ENCODE measurements at places on chromosomes 11 and 22. TPM values are rescaled to one million over a fixed set of nuclear protein-coding genes. Genes with fewer than 3 reads are reported as not detected.

KRTAP5-7 gene
- total RNA-seq, result not detected

PTPRCAP gene
- 147 TPM for total RNA-seq

P4HA3 gene
- total RNA-seq, result not detected

TSGA10IP gene
- not detected for total RNA-seq

CCDC73 gene
- total RNA-seq, result 0.04 TPM

OR8B2 gene
- total RNA-seq, result not detected

FAM180B gene
- total RNA-seq, result not detected

PKP3 gene
- not detected for total RNA-seq

ADAMTS15 gene
- not detected for total RNA-seq

NLRP14 gene
- total RNA-seq, result not detected

CYP2D6 gene
- total RNA-seq, result 1.2 TPM

NRGN gene
- 6.4 TPM for total RNA-seq

TTC36 gene
- total RNA-seq, result 0.52 TPM

FREY1 gene
- 1.2 TPM for total RNA-seq

VPREB1 gene
- total RNA-seq, result not detected

KRTAP5-8 gene
- total RNA-seq, result not detected

DDI1 gene
- total RNA-seq, result not detected

BBS1 gene
- total RNA-seq, result 17.8 TPM

SLC29A2 gene
- total RNA-seq, result 12.1 TPM

KRTAP5-1 gene
- not detected for total RNA-seq

MMP11 gene
- total RNA-seq, result 0.74 TPM

RAC2 gene
- 521 TPM for total RNA-seq

AP1B1 gene
- 76.5 TPM for total RNA-seq

DEUP1 gene
- total RNA-seq, result not detected

TMEM191B gene
- total RNA-seq, result 0.76 TPM

AGBL2 gene
- 2.9 TPM for total RNA-seq

CASP5 gene
- not detected for total RNA-seq

NNMT gene
- total RNA-seq, result not detected

APOBEC3B gene
- total RNA-seq, result 10.7 TPM

VSTM5 gene
- not detected for total RNA-seq

CRELD2 gene
- 48.4 TPM for total RNA-seq

OR5D13 gene
- not detected for total RNA-seq

OR52E8 gene
- not detected for total RNA-seq

GPHA2 gene
- total RNA-seq, result not detected

POU2AF2 gene
- total RNA-seq, result not detected

CARNS1 gene
- 2.0 TPM for total RNA-seq

BEST1 gene
- total RNA-seq, result not detected

CCDC116 gene
- total RNA-seq, result 0.21 TPM

YPEL4 gene
- not detected for total RNA-seq

GAL3ST1 gene
- not detected for total RNA-seq

MS4A15 gene
- total RNA-seq, result not detected
